ENCODE measurements at places on chromosomes 1 and 21.

- DNase-seq: peak; percentile 35
Measured at GRCh38 chr1:54884135-54884586, 2.8 kb downstream of the DHCR24 start.

- DNase-seq: no peak
Measured at GRCh38 chr1:30446095-30446494, 277.3 kb downstream of the MATN1 start.

DNA sequence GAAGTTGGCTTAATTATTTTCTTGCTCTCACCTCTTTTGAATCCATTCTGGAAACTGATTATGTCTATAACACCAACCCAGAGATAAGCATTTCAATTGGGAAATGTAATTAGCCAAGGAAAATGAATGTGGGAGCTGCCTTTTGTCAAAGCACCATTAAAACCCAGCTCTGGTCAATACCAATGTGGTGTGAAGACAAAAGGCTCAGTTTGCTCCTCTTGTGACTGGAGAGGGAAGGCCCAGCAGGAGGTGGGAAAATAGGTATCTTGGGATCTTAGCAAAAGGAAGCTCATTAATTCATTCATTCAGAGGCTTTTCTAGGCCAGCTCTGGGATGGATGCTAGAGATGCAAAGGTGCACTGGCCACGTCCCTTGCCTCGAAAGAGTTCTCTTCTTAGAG lies 75.0 kb upstream of the SELENON start:
- no peak for DNase-seq

DNA sequence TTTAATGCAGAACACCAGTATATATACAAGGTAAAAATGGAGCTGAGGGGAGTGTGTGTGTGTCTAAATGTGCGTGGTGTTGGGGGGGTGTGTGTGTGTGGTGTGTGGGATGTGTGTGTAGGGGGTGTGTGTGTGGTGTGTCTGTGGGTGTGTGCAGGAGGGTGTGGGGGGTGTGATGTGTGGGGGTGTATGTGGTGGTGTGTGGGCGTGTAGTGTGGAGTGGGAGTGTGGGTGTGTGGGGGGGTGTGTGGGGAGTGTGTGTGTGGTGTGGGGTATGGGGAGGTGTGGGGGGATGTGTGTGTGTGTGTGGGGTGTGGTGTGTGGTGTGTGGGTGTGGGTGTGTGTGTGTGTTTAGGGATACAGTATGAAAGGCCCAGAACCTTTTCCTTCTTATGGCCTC lies 202.3 kb upstream of the CACYBP start:
- no peak for DNase-seq

DNA sequence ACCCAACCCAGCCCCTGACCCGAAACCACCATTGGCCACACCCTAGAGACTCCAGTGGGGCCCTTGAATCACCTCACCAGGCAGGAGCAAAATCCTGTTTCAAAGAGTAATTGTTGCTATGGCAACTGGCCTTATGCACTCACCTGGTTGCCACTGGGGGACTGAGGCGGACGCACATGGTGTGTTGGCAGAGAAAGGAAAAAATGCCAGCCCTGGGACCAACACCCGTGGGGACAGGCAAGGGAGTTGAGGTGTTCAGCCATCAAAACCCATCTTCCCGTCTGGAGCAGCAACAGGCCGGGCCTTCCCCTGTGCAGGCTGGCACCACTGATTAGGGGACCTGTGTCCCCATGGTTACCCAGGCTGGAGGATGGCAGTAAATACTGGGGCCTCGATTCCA lies 395.8 kb upstream of the VAMP3 start:
- DNase-seq: no peak

DNA sequence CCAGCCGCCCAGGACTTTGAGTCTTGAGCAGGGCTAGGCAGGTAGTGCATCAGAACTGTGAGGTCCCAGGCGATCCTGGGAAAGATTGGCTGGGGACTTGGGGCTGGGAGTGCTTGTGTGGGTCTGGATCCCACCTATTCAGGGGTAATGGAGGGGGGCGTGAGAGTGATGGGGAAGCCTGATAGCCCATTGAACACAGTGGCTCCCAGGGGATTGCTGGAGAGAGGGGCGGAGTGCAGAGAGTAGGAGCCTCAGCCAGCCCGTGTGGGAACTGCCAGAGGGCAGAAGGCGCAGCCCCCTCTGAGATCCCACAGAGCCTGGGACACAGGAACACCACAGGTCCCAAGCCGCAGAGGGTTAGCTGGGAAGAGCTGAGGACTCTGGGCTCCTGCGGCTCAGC lies 19.3 kb upstream of the PDZK1IP1 start:
- DNase-seq: no peak

DNA sequence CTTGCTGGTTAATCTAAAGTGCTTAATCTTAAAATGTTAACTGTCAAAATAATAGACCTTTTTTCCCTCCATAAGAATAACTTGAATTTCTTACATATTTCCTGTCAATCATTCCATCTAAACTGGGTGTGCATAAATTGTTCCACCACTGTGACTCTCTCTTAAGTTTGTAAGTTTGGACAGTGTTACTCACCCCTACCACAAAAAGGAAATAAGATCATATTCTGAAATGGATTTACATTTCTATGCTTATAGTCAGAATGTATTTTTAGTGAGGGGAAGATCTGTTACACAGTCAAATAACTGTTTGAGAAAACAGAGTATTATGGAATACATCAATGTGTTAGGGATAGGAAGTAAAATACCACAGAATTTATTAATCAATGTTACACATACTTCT lies 109.6 kb upstream of the DPYD start:
- no peak for DNase-seq

DNA sequence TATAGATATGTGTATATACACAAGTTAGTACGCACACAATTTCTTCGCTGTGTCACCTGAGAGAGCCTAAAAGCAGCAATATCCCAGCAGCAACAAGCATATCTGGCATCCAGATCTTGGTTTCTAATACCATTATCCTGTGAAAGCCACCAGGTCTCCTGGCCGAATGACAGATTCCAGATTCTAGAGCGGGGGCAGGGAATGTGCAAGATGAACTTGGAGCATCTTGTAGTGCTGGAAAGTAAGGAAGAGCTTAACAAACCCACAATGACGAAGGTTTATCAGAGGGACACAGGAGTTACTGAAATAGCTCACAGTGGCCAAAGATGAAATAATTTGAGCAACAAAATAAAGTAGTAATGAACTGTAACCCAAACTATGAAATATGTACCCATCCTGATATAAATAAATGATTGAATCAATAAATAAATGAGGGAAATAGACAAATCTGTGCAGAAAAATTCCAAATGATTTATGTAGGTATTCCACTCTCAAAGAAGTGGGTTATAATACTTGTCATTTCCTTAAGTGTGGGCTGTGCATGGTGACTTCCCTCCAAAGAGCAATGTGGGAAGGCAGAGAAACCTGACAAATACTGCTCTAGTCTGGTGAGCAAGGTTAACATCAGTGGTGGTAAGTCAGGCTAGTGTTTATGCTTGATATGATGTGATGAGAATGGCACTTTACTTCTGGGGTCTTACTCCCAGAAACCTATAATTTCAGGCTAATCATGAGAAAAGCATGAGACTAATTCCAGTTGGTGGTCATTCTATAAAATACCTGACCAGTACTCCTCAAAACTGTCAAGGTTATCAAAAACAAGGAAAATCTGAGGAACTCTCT lies 67.9 kb downstream of the LRRC8D start:
- DNase-seq: no peak

DNA sequence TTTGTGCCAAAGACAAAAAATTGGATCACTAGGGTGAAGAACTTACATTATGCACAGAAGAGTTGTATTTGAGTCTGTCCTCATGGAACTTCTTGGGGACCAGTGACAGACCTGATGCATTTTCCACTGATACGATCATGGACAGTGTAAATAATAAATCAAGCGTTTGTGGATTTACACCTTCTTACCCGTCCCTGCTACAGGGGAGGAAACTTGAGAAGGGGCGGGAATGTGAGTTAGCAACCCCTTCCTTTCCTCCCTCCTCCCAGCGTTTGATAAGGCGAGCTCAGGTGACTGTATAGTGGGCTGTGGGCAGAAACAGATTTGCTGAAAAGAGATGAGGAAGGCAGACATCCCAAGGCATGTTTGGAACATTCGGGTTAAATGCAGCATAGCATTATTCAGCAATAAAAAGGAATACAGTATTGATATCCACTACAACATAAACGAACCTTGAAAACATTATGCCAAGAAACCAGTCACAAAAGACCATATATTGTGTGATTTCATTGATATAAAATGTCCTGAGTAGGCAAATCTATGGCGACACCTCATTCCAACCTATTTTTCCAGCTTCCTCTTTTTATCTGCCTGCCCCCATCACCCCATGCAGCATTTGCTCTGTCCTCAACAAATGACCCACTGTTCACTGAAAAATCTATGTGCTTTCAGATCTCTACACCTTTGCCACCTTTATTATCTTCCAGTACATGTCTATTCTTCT lies 128.7 kb downstream of the ZZZ3 start:
- DNase-seq: no peak

DNA sequence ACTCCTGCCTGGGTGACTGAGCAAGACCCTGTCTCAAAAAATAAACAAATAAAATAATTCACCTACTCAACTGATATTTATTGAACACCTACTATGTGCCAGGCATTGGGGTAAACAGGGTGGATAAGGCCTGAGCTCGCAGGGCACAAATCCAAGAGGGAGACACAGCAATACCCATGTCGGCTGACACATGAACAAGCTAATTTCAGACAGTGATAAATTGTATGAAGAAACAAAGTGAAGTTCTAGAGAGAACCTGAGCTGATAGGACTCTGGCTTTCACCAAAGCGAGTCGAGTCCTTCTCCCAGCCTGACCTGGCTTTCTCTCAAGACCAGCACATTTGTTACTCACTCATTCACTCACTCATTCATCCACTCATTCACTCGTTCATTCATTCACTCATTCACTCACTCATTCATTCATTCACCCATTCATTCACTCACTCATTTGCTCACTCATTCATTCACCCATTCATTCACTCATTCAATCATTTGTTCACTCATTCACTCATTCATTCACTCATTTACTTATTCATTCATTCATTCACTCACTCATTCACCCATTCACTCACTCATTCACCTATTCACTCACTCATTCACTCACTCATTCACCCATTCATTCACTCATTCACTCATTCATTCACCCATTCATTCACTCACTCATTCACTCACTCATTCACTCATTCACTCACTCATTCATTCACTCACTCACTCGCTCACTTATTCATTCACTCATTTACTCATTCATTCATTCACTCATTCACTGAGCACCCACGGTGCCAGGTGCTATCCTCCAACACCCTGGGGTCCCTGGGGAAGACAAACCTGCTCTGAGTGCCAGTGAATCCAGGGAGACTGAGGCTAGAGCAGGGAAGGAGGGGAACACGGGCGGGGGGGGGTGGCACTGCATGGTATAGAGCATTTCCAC lies 37.4 kb upstream of the CASZ1 start:
- no peak for DNase-seq

GRCh38 chr1:205505076-205505729 lies 734 bp downstream of the CDK18 start:
- no peak for DNase-seq

DNA sequence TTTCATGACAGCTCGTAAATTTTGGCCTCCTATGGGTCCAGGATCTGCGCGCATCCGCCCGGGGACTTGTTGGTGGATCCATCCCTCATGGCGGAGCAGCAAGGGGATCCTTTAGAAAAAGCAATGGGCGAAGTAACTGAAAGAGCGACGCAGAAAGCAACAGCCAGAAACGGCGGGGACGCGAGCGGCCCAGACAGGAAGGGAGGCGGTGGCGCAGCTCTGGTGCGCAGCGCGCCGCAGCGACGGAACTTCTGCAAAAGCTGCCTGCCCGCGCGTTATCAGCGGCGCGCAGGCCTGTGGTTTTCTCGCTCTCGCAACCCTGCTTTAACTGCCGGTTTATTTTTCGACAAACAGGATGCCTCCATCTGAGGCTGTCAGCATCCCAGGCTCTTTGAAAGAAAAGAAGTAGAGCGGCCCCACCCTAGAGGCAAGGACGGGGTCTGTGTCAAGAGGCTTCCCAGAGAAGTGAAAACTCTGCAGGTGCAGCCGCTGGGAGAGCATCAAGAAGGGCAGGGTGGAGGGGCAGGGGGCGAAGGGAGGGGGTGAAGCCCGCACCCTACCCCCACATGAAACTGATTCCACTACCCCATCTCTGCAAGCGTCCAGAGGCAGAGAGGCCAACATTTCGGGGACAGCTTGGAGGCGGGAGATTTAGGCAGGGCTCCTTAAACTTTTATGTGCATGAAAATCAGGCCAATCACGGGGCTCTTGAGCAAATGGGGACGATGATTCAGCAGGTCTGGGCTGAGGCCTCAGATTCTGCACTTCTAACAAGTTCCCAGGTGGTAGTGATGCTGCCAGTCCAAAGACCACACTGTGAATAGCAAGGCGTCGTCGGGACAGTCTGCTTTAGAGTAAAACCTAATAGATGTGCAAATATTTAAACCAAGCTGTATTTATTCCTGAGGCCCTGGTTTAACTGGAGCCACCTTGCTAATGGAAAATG lies 22.2 kb downstream of the RUNX1 start:
- no peak for DNase-seq

DNA sequence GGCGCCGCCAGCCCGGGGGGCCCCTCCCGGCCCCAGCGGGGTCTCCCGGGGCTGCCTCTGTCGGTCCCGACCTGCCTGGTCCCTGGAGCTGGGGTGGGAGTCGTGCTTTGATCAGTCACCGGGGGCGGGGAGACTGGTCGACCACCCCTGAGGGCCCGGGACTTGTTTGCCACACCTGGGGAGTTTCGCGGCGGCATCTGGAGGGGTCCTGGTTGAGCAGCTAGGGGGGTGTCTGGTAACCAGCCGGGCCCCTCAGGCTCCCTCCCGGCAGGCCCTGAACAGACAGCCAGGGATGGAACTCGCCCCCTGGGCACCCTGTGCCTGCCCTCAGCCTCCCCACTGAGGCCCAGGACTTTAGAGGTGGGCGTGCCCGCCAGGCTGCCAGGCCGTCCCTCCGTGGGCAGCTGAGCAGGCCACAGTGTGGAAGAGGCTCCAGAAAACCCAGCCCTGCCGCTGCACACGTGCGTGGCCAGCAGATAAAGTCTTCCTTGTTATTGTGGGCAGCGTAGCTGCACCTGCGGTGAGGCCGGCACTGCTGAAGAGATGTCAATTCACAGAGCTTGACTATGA lies 13.3 kb upstream of the SAMD11 start:
- DNase-seq: no peak

- no peak for DNase-seq
Measured at GRCh38 chr1:19643602-19644394, at the start of gene NBL1. Gene NBL1 (plus strand): TSS chr1:19644311. CDS start chr1:19655031, 10,720 bp downstream.

DNA sequence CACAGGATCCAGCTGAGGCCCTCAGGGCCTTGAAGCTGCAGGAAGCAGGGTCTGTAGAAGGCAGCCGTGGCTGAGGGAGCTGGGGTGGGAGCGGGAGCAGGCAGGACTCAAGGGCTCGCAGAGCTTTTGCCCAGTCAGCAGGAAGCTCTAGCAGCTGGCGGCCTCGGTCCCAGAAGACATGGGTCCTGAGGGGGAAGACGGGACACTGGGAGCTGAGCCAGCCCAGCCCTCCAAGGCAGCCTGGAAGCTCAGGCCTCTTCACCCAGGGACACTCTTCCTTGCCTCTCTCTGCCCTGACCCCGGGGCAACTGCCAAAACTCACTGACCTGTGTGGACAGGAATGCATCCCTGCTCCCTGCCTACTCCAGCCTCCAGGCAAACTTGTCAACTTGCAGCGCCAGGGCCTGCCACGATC lies 8.9 kb downstream of the ADGRB2 start:
- DNase-seq: no peak

GRCh38 chr21:42704861-42705260 lies 51.4 kb downstream of the PDE9A start:
- DNase-seq: no peak

GRCh38 chr1:20485527-20486456 lies at the start of gene CAMK2N1:
Gene CAMK2N1 (minus strand): TSS chr1:20486210. CDS start chr1:20485379, 831 bp downstream.
- DNase-seq: no peak

GRCh38 chr1:115810609-115811008 lies 30.3 kb downstream of the NHLH2 start:
- no peak for DNase-seq
